ENCODE measurements at places on chromosomes 2 and 18. TPM values are rescaled to one million over a fixed set of nuclear protein-coding genes. Genes with fewer than 3 reads are reported as not detected.

NOL4 gene
- 2.0 TPM for total RNA-seq

CHPF gene
- total RNA-seq, result 180 TPM

GTF2A1L gene
- total RNA-seq, result 4.1 TPM

UGT1A1 gene
- 0.53 TPM for total RNA-seq

HTR2B gene
- total RNA-seq, result 0.73 TPM

TSPYL6 gene
- not detected for total RNA-seq

CNRIP1 gene
- total RNA-seq, result 5.8 TPM

C2orf69 gene
- 12.1 TPM for total RNA-seq

ADCYAP1 gene
- total RNA-seq, result 0.40 TPM

CYP1B1 gene
- total RNA-seq, result 23.2 TPM

IL37 gene
- total RNA-seq, result not detected

TNS1 gene
- 27.6 TPM for total RNA-seq

TMEM17 gene
- 4.3 TPM for total RNA-seq

NAB1 gene
- total RNA-seq, result 41.8 TPM

CASP8 gene
- total RNA-seq, result 27.7 TPM

CNDP1 gene
- total RNA-seq, result not detected

GALR1 gene
- total RNA-seq, result 0.36 TPM

ARID5A gene
- 4.9 TPM for total RNA-seq

DOK6 gene
- total RNA-seq, result 2.0 TPM

CCDC141 gene
- 5.0 TPM for total RNA-seq

TMEM247 gene
- not detected for total RNA-seq

SOWAHC gene
- 26.2 TPM for total RNA-seq

MC2R gene
- not detected for total RNA-seq

CASP10 gene
- 7.2 TPM for total RNA-seq

CETN1 gene
- total RNA-seq, result not detected

BOK gene
- total RNA-seq, result 25.4 TPM

SERPINB13 gene
- total RNA-seq, result not detected

PARD6G gene
- total RNA-seq, result 11.8 TPM

CCDC74B gene
- 3.8 TPM for total RNA-seq

All from hepatocyte (in vitro differentiated cells).